Fibroblast of lung (primary cell): ENCODE measurements at places on chromosomes 4 and X.

GRCh38 chr4:148330724-148331123, 111.5 kb downstream of the NR3C2 start:
- no peak for DNase-seq

GRCh38 chr4:180060159-180060889, 2182.9 kb upstream of the TENM3 start:
- peak; percentile 38 for DNase-seq

DNA sequence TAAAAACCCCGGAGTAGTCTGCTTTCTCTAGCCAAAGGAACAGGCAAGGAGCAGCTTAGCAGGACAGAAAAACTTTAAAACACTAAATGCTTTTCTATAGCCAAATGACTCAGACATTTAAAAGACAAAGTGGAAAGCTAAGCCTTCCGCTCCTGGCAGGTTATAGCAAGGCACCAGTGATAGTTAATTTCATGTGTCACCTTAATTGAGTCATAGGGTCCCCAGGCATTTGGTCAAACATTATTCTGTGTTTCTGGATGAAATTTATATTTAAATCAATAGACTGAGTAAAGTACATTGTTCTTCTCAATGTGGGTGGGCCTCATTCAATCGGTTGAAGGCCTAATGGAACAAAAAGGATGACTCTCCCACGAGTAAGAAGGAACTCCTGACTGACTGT, 885.7 kb upstream of the ADGRL3 start:
- peak; percentile 1 for DNase-seq

DNA sequence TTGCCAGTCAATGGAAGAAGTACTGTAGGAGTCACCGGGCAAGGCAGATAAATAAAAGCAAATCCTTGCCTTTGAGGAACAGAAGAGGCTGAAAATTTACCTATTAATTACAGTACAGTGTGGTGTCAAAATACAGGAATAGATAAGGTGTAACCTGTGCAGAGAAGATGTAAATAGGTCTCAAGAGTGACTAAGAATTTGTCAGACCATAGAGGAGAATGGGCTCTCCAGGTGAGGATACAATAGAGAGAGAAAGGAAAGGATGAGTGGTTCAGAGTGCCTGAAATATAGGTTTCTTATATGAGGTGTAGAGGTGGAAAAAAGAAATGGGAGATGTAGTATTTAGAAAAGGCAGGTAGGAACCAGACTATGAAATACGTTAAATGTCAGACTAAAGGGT, 801 bp upstream of the ZC4H2 start:
- no peak for DNase-seq

DNA sequence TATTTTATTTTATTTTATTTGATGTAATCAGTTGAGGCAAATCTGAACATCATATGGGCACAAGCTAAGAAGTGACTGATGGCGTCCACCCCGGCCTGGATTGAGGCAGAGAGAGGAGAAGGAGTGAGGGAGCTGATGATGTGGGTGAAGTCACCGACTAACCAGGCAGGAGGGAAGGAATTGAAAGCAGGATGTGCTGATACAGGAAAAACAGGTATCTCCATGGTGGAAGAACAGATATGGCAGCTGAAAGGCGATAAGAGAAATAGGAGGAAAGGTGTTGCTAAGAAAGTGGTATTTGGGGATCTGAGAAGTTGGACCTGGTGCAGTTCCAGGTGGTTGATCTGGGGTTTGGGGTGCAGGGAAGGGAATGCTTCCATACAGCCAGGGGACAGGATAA, 37.6 kb upstream of the GYPB start:
- DNase-seq, result no peak
